ENCODE measurements at places on chromosomes 13 and 19.

GRCh38 chr19:46607448-46607841 is 6.3 kb downstream of the CALM3 start:
- no peak for DNase-seq

- no peak for DNase-seq
Measured at GRCh38 chr19:23321953-23322549, 71.9 kb upstream of the ZNF724 start.

DNA sequence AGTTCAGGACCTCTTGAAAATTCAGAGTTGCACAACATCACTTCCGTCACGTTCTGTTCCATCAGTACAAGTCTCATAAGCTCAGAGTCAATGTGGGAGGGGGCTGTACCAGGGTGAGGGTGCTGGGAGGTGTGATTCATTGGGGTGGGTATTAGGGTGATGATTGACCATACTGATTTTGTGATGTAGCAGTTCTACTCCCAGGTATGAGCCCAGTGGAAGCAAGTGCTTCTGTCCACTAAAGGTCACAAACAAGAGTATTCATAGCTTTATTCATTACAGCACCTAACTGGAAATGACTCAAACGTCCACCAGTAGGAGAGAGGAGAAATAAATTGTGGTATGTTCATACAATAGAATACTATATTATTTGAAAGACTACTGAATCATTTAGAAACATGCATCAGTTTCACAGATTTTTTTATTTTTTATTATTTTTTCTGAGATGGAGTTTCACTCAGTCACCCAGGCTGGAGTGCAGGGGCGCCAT is 12.1 kb upstream of the UPF3A start:
- no peak for DNase-seq

- DNase-seq, result no peak
Measured at GRCh38 chr13:26377038-26377437, 123.1 kb downstream of the CDK8 start.

GRCh38 chr13:35332134-35332533 is 144.4 kb downstream of the MAB21L1 start:
- no peak for DNase-seq

DNA sequence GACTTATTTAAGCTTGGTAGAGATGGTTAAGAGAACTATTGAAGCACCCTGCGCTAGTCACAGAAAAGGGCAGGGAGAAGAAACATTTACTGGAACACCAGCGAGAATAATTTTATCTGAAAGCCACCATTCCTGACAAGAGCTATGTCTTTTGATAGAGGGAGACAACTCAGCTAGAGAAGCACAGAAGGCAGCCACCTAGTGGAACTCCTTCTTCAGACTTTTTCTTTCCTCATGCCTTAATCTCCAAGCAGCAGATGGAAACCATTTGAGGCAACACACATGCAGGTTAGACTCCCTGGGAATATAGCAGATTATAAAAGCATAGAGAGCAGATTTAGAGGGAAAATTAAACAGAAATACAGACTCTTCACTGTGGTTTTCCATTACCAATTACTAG is 813.4 kb downstream of the SLITRK6 start:
- no peak for DNase-seq

DNA sequence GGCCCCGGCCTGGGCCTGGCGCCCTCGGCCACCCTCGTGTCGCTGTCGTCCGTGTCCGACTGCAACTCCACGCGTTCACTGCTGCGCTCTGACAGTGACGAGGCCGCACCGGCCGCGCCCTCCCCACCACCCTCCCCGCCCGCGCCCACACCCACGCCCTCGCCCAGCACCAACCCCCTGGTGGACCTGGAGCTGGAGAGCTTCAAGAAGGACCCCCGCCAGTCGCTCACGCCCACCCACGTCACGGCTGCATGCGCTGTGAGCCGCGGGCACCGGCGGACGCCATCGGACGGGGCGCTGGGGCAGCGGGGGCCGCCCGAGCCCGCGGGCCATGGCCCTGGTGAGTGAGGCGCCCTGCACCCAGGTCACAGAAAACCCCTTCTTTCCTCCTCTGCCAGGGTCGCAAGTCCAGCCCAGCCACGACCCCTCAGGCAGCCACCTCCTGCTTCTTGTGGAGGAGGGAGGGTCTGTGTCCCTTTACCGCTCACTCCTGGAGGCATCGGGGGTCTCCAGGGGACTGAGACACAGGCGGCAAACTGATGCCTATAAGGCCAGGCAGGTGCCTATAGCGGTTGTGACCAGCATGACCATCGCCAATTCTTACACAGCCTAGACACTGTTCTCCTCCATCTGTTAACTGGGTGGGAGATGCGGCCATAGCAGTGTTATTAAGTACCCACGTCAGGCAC is 4.2 kb downstream of the TTC9B start:
- no peak for DNase-seq

- no peak for DNase-seq
Measured at GRCh38 chr13:35764326-35765015, 288.0 kb upstream of the MAB21L1 start.

DNA sequence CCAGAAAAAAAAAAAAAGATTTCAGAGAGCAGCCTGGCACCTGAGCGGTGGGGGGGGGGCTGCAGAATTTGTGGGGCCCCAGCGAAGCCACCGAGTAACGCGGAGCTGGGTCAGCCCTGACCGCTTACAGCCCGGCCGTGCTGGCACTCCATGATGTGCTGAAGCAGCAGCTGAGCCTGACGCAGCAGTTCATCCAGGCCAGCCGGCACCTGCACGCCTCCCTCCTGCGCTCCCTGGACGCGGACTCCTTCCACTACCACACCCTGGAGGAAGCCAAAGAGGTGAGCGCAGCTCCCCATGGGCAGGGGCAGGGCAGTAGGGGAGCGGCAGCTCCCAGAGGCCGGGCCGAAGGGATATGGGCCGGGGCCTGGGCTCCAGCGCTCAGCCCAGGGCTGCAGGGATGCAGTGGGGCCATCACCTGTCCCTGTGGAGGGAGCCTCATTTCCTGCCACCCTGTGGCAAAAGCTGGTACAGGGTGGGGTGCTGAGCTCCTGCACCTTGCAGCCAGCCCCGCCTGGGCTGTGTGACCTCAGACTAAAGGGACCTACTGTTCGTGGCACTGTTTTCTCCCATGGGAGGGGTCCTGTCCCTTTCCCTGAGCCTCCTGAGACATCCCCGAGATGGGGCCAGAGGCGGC is 18.3 kb downstream of the C19orf44 start:
- no peak for DNase-seq

DNA sequence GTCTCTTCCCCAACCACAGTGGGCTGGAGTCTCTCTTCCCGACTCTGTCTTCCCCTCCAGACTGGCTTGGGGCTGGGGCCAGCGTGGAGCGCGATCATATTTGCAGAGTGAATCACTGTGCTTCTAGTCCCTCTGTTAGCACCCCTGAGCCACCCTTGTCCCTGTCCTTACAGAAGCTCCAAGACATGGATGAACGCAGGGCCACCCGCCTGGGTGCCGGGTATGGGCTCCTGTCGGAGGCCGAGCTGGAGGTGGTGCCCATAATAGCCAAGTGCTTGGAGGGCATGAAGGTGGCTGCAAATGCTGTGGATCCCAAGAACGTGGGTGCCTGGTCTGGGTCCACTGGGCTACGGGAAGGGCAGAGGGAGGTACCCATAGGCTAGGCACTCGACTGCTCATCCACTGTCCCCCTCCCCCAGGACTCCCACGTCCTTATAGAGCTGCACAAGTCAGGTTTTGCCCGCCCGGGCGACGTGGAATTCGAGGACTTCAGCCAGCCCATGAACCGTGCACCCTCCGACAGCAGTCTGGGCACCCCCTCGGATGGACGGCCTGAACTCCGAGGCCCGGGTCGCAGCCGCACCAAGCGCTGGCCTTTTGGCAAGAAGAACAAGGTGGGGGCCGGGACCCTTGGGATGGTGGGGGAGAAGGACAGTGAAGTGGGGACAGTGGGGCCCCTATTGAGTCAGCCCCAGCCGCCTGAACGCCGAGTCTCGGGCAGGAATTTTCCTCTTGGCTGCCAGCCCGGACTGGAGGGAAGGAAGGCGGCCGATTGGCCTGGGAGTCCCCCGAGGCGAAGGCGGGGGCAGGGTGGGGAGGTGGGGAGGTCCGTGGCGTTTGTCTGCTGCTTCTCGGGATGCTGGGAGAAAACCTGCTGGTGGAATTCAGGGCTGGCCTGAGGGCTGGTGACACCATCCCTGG is 5.2 kb downstream of the TRIP10 start:
- DNase-seq, result no peak

- DNase-seq, result no peak
Measured at GRCh38 chr13:92530364-92530763, 696.2 kb upstream of the GPC6 start.

- no peak for DNase-seq
Measured at GRCh38 chr13:38262211-38262610, 87.4 kb upstream of the UFM1 start.

DNA sequence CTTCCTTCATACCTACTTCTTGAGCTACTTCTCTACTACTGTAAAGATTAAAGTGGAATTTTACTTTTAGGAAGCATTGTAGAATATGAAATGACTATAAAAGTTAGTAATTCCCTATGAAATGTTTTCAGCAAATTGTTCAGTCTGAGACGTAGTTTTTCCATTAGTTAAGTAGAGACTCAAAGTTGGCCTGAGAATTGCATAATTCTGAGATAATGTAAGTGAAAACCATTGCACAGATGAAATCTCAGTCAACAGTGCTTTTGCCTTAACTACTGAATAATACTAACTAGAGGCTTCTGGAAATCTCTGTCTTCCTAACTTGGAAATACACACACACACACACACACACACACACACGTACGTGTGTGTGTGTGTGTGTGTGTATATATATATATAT is 125.9 kb downstream of the FGF14 start:
- DNase-seq, result no peak

DNA sequence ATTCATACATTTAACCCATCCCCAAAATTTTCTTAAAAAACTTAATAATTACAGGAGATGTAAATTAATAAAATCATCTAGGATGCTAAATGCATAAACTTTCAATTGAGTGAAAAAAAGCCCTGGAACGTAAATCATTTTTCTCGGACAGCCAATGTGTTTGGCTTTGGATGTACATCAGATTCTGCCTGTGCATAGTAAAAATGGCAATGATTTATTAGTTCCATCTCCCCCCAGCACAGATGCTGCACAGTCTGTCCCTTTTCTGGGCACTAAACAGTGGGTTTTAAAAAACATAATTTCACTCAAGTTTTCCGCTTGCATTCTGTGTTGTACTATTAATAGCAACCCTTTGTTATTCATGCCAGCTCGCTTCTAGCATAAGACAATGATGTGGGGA is 147.7 kb downstream of the TM9SF2 start:
- no peak for DNase-seq

DNA sequence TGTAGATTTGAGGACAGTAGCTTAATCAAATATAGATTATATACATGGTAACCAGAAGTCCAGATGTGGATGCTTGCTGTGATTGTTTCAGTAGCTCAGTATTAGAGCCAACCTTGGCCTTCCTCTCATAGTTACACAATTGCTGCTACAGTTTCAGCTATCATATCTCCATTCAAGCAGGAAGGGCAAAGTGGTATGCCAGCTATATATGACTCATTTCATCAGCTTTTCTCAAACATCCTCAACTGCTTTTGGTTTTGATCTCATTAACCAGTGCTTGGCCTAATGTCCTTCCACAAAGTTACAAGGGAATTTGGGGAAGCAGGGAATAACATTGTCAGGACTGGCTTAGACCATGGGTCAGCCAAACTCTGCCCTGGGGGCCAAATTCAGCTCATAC is 73.0 kb upstream of the MAB21L1 start:
- no peak for DNase-seq

GRCh38 chr13:25415241-25415640 is 43.5 kb downstream of the ATP8A2 start:
- DNase-seq, result peak; percentile 88

GRCh38 chr13:105312906-105313305 is 1222.6 kb downstream of the EFNB2 start:
- DNase-seq, result no peak

DNA sequence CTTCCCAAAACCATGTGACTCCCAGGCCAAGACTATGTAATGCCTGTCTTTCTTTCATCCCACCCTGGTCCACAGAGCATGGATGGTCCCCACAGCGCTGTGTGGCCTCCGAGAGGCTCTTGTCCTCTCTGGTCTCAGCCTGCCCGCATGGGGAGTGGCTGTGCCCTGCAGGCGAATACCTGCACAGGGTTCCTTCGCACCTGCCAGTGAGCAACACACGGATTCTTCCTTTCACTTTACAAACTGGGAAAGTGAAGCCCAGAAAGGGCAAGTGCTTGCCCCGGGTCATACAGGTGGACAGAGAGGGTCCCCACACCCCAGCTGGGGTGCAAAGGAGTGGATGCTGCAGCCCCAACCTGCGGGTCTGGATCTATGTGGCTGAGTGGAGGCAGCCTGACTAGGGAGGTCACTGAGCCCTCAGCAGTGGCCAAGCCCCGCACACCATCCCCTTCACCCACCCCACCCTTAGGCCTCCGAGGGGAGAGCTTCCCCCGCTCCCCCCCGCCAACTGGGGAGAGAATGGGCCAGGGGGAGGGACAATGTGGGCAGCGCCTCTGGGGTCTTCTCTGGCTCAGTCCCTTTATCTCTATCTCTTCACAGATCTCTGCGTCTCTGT is 747 bp upstream of the MARK4 start:
- DNase-seq, result no peak
